ENCODE measurements at places on chromosomes 5 and 9.

- DNase-seq = no peak
These were observed 757 bp downstream of the NRARP start for GRCh38 chr9:137301081-137301947.

DNA sequence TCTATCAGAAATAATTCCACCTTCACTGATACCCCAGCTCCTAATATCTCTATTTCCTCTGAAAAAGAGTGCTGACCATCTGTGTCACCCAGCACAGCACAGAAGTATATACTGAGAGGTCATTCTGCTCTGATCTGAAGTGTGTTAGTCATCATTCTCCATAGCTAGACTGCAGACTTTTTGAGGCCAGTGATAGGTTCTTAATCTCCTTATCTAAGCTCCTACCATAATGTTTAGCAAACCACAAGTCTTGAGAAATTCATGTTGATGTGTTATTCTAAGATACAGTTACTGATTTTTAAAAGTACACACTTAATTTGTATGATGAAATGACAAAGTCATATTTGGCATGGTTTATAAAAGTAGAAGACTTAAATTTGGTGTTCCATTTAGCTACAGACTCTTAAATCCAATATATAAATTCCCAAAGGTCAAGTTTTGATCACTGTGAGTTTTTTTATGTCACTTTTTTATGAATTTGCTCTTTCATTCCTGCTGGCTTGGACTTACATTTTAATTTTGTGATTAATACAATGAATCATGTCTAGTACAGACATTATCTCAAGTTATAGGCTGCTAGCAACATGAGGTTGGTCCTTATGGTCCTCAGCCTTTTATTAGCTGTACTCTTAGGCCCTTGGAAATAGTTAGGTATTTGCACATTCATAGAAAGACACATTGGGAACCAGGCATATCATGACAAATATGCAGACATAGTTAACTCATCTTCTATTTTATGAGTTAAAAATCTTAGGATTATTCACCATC lies 380.8 kb downstream of the EBF1 start:
- no peak for DNase-seq

DNA sequence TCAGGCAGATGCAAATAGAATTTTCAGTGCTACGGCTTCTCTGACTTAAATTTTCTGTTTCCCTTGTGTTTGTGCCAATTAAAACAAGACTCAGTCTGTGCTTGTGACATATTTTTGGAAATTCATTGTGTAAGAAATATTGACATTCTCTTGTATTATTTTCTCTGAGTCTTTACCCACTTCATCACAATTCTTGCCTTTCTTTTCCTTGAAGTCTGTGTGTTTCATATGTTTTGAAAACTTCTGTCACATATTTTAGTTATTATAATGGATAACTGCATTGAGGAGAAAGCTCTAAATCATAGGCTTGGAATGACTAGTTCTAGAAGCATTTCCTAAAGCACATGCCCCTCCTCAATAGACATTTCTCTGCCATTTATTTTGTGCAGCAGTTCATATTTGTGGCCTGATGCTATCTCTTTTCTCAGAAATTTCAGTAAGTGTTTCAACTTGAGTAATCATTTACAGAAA lies 206.6 kb downstream of the PALM2AKAP2 start:
- no peak for DNase-seq

- no peak for DNase-seq
These were observed 9.4 kb downstream of the PRELID2 start for GRCh38 chr5:145825751-145826180.

- DNase-seq = no peak
These were observed 470.6 kb upstream of the MPDZ start for GRCh38 chr9:13750061-13750460.

- DNase-seq = no peak
These were observed 96.2 kb downstream of the ARHGEF28 start for GRCh38 chr5:73722231-73722630.

GRCh38 chr5:65819905-65820240 lies 97.9 kb downstream of the NLN start:
- DNase-seq = no peak

- DNase-seq = no peak
These were observed 14.6 kb downstream of the DAPK1 start for GRCh38 chr9:87512311-87512710.

Data from CD4-positive, alpha-beta T cell treated with Interleukin-4 for 1 hour (primary cell).